ENCODE measurements at places on chromosomes 1 and 21.

GRCh38 chr1:62194651-62195544 is at the start of gene L1TD1:
L1TD1 (plus strand) TSS chr1:62194849; CDS start chr1:62206629, 11,780 bp downstream.
- DNase-seq: no peak

GRCh38 chr1:165138960-165139359 is 217.6 kb downstream of the LMX1A start:
- DNase-seq: no peak

DNA sequence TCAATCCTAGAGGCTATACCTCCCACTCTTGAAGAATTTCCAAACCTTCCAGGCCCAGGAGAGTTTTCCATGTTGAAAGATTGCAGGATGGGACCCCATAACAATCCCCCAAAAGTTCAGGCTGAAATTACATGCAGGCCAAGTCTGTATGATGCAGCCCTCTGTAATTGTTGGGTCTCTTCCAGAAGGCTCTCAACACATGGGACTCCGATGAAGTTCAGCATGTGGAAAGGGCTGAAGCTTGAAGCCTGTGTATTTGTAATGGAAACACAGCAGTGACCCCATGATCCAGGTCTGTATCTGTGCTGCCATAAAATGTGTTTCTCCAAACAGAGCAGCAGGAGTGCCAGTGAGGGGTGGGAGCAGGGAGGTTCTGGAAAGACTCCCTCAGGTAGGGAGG is 202.5 kb upstream of the LYPLAL1 start:
- DNase-seq: no peak

DNA sequence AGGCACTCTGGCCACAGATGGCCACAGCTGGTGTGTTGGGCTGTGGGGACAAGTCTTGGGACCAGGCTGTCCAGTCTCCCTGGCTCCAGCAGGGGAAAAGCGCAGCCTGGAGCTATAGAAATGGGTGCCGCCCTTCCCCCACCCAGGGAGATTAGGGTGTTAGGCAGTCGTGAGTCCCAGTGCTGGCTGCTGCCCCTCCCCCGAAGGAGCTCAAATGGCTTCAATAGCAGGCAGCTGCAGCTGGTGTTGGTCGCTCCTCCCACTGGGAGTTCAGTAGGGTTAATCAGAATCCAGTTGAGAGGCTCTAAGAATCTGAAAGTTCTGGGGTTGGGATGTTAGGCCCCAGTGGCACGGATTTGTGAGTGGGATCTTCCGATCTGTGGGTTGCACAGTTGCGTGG is 595.6 kb upstream of the PKN2 start:
- DNase-seq: no peak

DNA sequence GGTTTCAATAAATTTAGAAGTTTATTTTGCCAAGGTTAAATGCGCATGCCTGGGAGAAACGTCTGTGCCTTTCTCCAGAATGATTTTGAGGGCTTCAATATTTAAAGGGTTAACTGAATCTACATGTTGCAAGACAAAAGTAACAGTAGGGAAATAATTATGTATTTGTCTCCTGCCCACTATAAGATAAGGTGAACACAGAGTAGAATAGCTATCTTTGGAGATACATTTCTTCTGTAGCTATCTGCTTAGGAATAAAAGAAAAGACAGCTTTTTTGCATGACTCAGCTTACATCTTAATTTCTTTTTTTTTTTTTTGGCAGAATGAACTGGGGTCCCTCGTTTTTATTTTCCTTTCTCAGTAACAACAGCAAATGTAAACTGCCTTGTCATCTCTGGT is 1351.6 kb downstream of the AMY1C start:
- no peak for DNase-seq

- no peak for DNase-seq
Observed at GRCh38 chr1:204032642-204033235, 40.2 kb upstream of the SOX13 start.

DNA sequence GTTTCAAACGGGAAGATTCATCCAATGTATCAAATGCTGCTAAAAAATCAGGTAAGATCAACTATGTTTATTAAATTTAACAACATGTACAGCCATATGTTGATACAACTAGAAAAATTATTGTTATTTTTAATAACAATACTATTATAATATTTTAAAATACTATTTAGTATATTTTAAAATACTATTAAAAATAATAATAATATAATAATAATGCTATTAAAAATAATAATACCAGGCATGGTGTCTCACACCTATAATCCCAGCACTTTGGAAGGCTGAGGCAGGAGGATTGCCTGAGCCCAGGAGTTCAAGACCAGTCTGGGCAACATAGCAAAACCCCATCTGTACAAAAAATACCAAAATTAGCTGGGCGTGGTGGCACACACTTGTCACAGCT is 54.6 kb downstream of the CATSPERE start:
- no peak for DNase-seq

- no peak for DNase-seq
Observed at GRCh38 chr1:55120538-55120937, 81.2 kb downstream of the PCSK9 start.

All from activated CD8-positive, alpha-beta T cell treated with anti-CD3 and anti-CD28 coated beads, Interleukin-2, amount 10 ng/mL, durations not matched to agents 7 days and 5 days (primary cell).